ENCODE measurements at places on chromosomes 3 and 15. TPM values are rescaled to one million over a fixed set of nuclear protein-coding genes. Genes with fewer than 3 reads are reported as not detected.

The TMC3 gene
- 0.31 TPM for total RNA-seq

The SLC28A2 gene
- 0.81 TPM for total RNA-seq

GRCh38 chr15:38648121-38648843 lies 83.7 kb upstream of the RASGRP1 start:
- no peaks in the 10 kb centered on the region for H3K27me3 ChIP-seq
- H3K36me3 ChIP-seq: no peaks in the 10 kb centered on the region
- H3K4me3 ChIP-seq: no peak overlapping the region
- DNase-seq: no peak
- H3K4me1 ChIP-seq: no peaks in the 10 kb centered on the region

The CNTN3 gene
- total RNA-seq: 3.7 TPM

DNA sequence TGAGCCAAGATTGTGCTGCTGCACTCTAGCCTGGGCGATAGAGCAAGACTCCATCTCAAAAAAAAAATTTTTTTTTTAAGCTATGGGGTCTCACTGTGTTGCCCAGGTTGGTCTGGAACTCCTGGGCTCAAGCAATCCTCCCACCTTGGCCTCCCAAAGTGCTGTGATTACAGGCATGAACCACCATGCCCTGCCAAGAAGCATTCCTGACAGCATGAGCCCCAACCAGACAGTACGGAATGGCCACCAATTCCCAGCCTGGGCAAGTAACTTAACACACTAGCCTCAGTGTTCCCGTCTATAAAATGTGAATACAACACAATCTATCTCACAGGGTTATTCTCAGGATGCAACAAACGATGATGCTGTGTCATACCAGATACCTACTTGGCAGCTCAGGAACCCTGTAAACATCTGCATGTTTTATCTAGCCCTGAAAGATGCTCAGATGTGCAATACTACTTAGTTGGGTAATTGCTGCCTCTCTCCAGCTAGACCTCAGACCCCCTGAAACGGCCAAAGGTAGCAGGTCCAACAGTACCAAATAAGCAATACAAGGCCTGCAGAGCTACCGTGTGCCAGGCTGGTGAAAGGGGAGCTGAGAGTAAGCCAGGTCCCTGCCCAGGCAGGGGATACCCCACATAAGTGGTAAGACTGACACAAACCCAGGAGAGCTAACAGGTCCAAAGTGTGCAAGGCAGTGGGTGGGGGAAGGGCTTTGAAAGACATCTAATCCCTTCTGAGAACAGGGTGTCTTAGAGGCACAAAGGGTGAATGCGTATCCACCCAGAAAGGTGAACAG lies 1.9 kb downstream of the TKT start:
- H3K36me3 ChIP-seq: no peaks in the 10 kb centered on the region
- H3K27ac ChIP-seq: no peak overlapping the region
- DNase-seq: no peak

- H3K27me3 ChIP-seq: no peaks in the 10 kb centered on the region
- no peaks in the 10 kb centered on the region for H3K36me3 ChIP-seq
- no peak overlapping the region for H3K27ac ChIP-seq
Measured at GRCh38 chr3:14418296-14419250, 16.2 kb downstream of the SLC6A6 start.

- H3K4me3 ChIP-seq: peak overlapping the region; percentile 50
- H3K36me3 ChIP-seq: no peaks in the 10 kb centered on the region
- H3K4me1 ChIP-seq: peaks cover 8% of the 10 kb centered on the region
- no peaks in the 10 kb centered on the region for H3K27me3 ChIP-seq
- peak overlapping the region; percentile 70 for H3K27ac ChIP-seq
- peak; percentile 53 for DNase-seq
Measured at GRCh38 chr3:185823078-185824044, 1.5 kb downstream of the IGF2BP2 start.
